ENCODE measurements at places on chromosomes 2 and 18.

DNA sequence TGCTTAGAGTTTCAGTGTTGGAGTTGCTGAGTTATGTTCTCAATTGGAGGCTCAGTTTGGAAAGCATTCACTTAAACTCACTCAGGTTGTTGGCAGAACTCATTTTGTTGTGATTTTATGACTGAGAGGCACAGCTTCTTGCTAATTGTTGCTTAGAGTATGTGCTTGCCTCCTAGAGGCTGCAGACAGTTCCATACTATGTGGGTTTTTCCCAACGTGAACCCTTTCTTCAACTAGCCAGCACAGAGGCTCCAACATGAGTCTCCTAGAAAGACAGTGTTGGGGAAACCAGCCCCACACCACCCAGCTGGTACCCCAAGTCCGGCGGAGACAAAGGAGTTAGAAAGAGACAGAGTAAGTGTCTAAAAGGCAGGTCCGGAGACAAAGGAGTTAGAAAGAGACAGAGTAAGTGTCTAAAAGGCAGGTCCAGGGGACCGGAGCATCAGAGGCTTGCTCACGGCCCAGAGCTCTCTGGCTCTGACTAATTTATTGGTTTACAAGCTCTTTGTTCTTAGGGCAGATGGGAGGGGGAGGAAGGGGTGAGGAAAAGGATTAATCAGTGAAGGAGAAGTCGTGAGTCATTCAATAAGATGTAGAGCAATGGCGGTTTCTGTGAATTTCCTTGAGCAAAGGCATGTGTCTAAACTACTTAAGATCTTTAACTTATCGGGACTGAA is 999.7 kb upstream of the LRRTM1 start:
- DNase-seq, result no peak

DNA sequence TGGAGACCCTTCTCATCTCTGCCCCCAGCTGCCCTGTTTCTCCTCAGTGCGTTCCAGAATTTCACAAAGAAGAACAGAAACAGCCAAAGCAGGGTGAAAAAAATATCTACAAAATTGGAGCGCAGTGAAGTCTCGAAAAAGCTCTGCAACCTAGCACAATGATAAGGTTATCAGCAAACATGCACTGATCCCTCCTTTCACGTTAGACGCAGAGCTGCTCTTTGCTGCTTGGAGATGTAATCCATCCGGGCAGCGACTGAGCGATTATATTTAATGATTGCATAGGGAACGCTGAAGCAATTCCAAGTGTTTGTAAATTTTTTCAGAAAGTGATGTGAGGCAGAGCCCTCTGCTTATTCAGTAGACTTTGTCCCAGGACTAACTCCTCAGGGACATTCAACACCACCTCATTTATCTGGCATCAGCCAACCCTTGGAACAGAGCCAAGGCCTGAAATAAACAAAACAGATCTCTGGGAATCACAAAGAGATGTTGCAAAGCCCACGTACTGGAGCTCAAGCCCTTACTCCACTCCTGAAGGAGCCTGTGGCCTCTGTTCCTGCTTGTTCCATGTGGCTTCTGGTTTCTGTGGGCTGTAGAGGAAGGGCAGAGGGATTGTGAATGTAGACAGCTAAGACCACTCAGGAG is 172.6 kb upstream of the BCL2L11 start:
- DNase-seq, result no peak

DNA sequence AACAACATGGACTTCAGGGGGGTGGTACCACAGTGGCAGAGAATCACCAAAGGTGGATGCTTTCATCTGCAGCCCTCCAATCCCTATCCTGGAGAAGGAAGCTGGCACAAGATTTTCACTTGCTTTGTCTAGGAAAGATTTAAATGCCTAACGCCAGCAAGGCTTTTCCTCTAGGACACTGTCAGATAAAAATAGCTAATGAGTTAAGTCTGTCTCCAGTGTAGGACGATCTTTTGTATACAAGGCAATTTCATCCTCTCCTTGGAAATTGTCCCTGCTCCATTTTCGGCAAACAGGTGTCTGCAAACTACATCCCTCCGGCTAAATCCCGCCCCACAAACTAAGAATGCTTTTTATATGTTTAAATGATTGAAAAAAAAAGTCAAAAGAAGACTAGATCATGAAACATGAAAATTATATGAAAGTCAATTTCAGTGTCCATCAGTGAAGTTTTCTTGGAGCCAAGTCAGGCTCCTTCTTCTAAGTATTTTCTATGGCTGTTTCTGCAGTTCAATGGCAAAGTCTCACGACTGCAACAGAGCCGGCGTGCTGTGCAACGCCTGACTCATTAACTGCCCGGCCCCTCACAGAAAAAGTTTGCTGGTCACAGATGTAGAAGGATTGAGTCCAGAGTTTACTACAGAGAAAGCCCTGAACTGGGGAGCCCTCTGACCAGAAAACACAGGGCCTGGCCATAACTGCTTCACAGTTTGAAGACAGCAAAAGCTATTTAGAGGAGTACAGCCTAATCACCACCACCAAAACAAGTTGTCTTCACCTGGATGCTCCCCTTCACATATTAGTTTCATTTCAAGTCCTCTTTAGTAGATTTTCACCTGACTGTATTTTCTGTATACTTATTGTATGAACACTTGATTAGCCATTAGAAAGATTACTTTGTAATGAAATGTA is 52.3 kb downstream of the PIEZO2 start:
- DNase-seq, result no peak

DNA sequence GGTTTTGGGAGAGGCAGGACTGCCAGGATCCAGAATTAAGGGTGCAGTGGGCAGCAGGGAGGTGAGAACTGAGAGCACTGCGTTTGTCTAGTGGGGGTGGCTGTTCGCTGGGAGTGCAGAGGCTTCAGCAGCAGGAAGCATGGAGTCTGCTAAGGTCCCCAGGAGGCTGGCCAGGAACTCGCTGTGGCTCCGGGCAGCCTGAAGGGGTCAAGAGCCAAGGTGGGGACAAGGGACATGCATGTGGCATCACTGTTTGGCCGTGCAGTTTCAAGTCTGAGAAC is 43.2 kb upstream of the SEMA4C start:
- DNase-seq, result no peak

DNA sequence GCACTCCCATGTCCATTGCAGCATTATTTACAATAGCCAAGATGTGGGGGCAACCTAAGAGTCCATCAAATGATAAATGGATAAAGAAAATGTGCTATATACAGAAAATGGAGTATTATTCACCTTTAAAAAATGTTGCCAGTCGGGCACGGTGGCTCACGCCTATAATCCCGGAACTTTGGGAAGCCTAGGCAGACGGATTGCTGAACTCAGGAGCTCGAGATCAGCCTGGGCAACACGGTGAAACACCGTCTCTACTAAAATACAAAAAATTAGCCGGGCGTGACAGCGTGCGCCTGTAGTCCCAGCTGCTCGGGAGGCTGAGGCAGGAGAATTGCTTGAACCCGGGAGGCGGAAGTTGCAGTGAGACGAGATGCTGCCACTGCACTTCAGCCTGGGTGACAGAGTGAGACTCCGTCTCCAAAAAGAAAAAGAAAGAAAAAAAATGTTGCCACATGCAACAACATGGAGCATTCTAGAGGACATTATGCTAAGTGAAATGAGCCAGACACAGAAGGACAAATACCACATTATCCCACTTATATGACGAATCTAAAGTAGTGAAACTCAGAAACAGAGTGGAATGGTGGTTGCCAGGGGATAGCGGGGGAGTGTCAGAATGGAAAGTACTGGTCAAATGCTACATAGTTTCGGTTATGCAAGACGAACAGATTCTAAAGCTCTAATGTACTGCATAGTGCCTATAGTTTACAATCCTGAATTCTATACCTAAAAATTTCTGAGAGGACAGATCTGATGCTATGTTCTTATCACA is 1385.6 kb upstream of the TMEFF2 start:
- DNase-seq, result no peak

- peak; percentile 4 for DNase-seq
Observed at GRCh38 chr2:218962859-218963492, 3.5 kb downstream of the CDK5R2 start.

- DNase-seq, result no peak
Observed at GRCh38 chr2:112216167-112216566, 38.7 kb downstream of the ZC3H8 start.

DNA sequence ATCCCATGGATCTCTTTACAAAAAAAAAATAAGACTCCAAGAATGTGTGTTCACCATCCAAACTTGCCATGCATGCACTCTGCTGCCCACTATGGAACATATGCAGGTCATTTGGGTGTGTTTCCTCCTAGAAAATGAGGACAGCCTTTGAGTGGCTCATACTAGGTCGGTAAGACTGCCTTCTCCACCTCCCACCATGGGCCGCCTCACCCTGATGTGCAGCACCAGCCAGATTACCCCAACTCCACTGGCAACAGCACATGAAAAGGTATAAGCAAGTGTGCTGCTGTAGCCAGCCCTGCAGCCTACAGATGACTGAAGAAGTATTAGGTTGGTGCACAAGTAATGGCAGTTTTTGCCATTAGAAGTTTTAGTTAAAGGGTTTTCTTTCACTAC is 214.2 kb downstream of the ATAD2B start:
- no peak for DNase-seq

DNA sequence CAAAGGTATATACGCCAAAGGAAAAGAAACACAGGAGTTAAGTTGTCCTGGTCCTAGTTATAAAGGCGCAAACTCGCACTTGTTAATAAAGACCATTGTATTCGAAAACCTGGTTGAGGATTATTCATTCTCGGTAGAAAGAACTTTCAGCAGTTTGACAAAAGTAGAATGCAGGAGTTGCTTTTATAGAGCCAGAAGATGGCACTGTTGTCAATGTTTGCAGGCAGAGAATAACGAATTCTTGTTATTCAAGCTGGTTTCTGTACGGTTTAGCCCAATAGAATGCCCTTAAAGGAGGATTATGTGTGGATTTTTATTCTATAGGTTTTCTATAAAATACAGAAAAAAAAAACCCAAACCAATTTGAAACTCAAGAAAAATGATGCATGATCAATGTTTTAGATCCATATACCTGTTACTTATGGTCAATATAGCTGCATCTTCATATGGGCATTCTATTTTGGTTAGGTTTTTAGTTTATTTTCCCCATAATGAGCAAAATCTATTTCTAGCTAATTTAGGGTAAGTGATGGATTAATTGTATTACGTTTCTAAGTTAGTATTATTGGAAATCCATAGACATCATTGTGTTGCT is 510.3 kb downstream of the PLCL1 start:
- DNase-seq, result peak; percentile 25

DNA sequence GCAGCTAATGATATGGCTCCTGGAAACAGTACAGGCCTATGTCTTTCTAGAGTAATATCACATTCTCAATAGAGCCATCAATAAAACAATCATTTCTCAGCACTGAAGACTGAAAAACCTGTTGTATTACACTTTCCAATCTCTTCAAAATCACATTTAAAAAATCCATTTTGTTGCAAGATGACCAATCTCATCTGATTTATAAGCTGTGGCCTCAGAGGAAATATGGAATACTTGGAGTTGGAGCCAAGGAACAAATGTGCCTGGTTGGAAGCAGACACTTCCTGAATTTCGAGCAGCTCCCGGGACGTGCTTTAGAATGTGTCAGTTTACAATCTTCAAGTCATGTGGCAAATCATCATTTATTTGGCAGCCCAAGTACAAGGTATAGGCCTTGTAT is 114.5 kb downstream of the ADCYAP1 start:
- no peak for DNase-seq

GRCh38 chr2:47070920-47071824 is 83.9 kb downstream of the STPG4 start:
- DNase-seq, result peak; percentile 95

DNA sequence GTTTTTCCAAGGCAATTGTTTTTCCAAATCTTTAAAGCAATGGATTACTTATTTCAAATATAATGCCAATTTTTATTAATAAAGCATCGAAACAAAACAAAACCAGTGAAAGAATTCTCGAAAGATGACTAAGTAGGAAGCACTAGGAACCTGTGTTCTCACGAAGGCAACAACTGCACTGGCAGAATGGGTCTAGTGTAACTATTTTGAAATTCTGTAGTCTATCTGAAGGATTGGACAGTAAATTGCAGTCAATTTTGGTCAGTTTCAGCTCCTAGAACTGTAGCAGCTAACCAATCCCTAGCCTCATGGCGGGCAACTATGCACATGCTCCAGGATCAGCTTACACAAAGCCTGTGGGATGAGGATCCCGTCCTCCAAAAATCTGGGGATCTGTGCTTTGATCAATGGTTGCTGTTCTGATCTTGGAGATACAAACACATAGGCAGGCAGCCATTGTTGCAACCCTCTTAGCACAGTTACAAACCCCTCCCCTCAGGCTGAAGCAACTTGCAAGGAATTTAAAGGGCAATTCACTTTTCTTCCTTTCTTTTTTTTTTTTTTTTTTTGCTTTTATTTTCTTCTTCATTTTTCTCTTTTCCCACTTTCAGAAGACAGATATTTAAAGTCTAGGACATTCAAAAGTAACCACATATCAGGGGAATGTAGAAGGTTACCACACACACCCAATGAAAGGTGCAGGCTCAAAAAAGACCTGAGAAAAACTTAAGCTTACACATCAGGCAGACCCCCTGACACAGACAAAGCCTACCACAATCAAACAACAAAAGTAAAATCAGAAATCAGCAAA is 147.6 kb downstream of the THADA start:
- no peak for DNase-seq

DNA sequence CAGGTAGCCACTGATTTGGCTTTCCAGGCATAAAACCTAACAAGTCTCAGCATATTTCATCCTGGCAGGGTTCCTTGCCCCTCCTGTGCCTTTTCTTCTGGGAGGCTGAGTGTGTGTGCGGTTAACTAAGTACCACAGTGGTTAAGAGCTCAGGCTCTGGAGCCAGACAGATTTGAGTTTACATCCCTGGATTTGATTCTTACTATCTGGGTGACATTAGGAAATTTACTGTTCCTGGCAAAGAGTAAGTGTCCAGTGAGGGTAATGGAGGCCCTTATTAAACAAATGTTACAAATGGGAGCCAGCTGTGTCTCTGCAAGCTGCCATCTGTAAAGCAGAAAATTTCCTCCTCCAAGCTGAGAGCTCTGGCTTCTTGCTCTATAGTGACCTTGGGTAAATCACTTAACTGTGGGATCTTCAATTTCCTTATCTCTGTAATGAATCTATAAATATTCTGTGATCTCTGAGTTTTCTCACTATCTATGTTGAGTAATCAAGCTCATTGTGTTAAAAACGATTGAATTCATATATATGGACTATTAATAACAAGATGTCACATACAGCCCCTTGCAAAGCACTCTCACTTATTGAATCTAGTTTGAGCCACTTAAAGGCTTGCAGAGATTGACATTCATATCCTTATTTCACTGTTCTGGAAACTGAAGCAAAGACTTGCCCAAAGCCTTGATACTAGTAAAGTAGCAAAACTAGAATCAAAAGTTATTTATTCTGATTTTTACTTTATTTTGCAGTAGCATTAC is 6.5 kb upstream of the COBLL1 start:
- no peak for DNase-seq

- DNase-seq, result peak; percentile 30
Observed at GRCh38 chr18:61554117-61554776, 221.0 kb downstream of the CDH20 start.

DNA sequence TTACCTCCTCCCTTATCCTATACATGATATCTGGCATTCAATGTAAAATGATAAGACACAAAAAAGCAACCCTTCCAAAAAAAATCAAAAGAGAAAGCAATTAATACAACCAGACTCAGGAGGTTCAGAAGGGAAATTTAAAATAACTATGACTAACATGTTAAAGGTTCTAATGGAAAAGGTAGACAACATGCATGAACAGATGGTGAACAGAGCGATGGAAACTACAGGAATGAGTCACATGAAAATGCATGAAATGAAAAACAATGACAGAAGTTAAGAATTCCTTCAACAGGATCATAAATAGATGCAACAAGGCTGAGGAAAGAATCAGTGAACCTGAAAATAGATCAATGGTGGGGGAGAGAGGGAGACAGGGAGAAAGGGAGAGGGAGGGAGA is 26.1 kb upstream of the ERCC3 start:
- DNase-seq, result no peak
